ENCODE measurements at places on chromosomes 1 and 21. TPM values are rescaled to one million over a fixed set of nuclear protein-coding genes. Genes with fewer than 3 reads are reported as not detected.

Gene NHLH2
- not detected for total RNA-seq

DNA sequence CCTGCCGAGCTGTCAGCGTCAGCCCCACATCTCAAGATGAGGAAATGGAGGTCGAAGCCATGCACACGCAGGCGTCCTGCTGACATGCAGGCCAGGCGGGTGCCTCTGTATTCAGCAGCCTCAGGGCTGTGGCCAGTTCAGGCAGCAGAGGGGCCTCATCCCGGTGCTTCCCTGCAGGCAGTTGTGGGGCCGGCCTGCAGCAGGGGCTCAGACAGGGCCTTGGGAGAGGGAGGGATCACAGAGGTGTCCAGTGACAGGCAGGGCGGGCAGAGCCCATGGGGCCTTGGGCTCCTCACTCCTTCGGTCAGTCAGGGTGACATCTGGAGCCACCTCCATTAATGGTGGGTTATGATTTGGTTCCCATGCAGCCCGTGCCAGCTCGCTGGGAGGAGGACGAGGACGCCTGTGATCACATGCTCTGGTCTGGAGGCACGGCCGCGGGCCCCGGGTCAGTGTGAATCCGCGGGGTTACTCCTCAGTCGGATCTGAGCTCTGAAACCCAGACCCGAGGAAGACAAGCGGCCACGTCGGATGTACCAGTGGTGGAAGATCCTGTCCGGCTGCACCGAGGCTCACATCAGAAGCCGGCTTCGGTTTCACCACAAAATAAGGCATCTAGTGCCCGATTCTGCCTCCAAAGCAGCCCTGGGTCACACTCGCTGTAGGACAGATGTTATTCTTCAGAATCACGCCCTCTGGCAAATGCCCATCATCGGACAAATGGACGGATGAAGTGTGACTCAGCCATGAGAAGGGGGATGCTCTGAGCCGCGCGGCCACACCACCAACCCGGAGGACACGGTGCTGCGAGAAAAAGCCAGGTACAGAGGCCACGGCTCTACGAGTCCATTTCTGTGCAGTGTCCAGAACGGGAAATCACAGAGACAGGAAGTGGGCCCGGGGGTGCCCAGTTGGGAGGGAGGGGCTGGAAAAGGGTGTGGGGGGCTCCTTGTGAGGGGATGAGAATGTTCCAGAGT lies 33.4 kb downstream of the KRTAP10-1 start:
- no peak overlapping the region for H3K4me3 ChIP-seq
- H3K36me3 ChIP-seq: no peaks in the 10 kb centered on the region
- H3K27me3 ChIP-seq: no peaks in the 10 kb centered on the region
- peaks cover 9% of the 10 kb centered on the region for H3K4me1 ChIP-seq

- no peaks in the 10 kb centered on the region for H3K36me3 ChIP-seq
- no peak overlapping the region for H3K27ac ChIP-seq
- no peaks in the 10 kb centered on the region for H3K27me3 ChIP-seq
- no peak overlapping the region for H3K4me3 ChIP-seq
- DNase-seq: no peak
Measured at GRCh38 chr1:236302941-236303340, 21.2 kb upstream of the ERO1B start.

DNA sequence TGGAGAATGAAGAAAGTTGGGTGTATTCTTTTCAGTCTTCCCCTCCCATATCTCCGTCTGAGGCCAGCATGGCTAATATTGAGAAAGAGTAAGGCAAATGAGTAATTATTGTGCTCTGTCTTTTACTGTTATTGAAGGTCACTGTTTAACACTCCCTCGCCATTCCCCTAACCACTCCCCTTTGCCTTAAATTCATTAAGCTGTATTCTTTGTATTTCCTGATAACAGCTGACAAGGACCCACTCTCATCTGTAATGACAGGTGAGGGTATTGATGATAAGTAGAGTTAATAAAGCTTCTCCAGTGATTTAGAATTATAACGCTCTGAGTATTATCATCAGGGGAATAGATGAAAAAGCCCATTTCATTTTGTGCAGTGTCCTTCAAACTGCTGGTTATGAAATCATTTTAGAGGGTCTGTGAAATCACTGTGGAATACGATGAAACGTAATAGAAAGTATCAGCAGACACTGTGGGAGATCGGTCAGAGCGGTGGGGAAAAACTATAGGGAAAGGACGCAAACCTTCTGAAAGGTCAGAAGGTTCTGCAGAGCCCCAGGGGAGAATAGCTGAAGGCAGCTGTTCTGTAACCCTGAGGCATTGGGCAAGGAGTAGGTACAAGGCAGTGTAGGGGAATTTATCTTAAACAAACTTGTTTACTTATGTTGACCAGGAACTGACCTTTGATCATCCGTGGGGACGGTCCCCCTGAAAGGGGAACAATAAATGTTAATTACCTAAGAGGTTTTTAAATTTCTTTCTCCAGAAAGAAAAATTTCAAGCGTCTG lies 46.3 kb upstream of the CACYBP start:
- DNase-seq: no peak
- no peak overlapping the region for H3K27ac ChIP-seq
- H3K36me3 ChIP-seq: peaks cover under 1% of the 10 kb centered on the region
- H3K4me1 ChIP-seq: peaks cover 6% of the 10 kb centered on the region

GRCh38 chr1:247376659-247377058 lies 39.3 kb upstream of the NLRP3 start:
- no peak overlapping the region for H3K27ac ChIP-seq
- peaks cover 3% of the 10 kb centered on the region for H3K4me1 ChIP-seq
- H3K4me3 ChIP-seq: no peak overlapping the region
- DNase-seq: no peak

Gene LEMD1
- not detected for total RNA-seq

GRCh38 chr1:110585481-110585880 lies 20.7 kb downstream of the KCNA2 start:
- no peaks in the 10 kb centered on the region for H3K27me3 ChIP-seq
- H3K4me1 ChIP-seq: no peaks in the 10 kb centered on the region
- DNase-seq: no peak

DNA sequence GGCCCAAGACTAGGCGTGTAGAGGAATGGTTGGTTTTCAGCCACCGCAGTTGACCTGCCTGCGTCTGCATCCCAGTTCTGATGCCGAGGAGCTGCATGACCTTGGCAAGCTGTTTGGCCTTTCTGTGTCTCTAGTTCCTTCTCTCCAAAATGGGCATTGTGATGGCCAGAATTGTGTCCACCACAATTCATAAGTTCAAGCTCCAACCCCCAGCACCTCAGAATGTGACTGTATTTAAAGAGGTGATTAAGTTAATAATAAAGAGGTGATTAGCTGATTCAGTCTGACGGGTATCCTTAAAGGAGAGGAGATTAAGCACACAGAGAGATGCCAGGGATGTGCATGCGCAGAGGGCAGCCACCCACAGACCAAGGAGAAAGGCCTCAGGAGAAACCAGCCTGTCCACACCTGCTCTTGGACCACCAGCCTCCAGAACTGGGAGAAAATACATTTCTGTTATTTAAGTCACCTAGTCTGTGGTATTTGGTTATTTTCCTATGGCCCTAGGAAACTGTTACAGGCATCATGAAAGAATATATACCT lies 28.5 kb downstream of the MAB21L3 start:
- no peaks in the 10 kb centered on the region for H3K4me1 ChIP-seq
- H3K27me3 ChIP-seq: peaks cover 12% of the 10 kb centered on the region
- DNase-seq: no peak

- peak overlapping the region; percentile 81 for H3K4me3 ChIP-seq
- H3K36me3 ChIP-seq: no peaks in the 10 kb centered on the region
- H3K27me3 ChIP-seq: peaks cover 14% of the 10 kb centered on the region
Measured at GRCh38 chr1:47436979-47437446, 831 bp upstream of the FOXD2 start.

Gene FAM151A
- not detected for total RNA-seq

GRCh38 chr1:205417870-205418635 lies 3.8 kb downstream of the LEMD1 start:
- H3K27ac ChIP-seq: no peak overlapping the region
- H3K4me1 ChIP-seq: no peaks in the 10 kb centered on the region
- H3K36me3 ChIP-seq: no peaks in the 10 kb centered on the region
- no peak for DNase-seq

DNA sequence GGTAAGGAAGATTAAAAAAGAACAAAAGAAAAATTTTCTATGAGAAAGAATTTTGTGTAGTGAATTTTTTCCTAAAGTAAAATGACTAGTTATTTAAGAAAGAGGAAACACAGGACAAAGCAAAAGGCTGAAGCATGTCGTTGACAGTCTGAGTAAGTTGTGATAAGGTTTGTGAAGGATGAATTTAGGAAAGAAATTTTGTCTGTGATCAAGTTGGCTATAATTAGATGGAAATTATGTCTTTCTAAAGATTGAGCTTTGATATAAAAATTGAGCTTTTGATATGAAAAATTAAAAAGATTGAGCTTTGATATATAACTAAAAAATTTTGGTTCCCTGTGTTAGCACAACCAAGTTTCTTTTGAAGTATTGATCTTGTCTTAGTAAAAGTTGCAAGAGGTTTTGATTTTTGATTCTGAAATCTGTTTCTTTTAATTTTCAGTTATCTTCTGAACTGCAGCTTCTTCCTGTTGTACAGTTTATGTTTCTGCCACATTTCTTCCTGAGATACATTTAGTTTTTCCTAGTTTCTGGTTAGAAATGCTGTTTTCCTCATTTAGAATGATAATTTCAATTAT lies 101.7 kb upstream of the KIAA0040 start:
- H3K4me1 ChIP-seq: peaks cover 20% of the 10 kb centered on the region
- H3K27me3 ChIP-seq: no peaks in the 10 kb centered on the region
- no peaks in the 10 kb centered on the region for H3K36me3 ChIP-seq
- no peak for DNase-seq
- no peak overlapping the region for H3K4me3 ChIP-seq
- no peak overlapping the region for H3K27ac ChIP-seq

DNA sequence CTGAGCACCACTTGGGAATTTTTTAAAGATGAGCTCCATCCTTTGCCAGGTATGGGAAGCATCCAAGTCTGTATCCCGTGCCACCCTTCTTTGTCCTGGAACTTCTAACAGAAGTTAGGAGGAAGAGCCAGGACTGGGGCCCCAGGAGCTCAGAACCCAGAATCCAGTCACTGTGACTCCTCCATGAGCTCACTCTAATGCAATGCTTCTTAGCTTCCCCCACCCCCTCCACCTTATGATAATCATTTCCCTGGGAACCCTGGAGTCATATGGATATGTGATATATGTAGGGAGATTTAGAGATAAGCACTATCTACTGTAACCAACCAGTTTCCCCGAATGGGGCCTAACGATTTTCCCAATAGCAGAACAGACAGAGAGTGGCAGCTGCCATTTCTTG lies 758 bp upstream of the SPRR5 start:
- H3K27ac ChIP-seq: no peak overlapping the region
- DNase-seq: no peak
- H3K4me3 ChIP-seq: no peak overlapping the region
- H3K4me1 ChIP-seq: no peaks in the 10 kb centered on the region

DNA sequence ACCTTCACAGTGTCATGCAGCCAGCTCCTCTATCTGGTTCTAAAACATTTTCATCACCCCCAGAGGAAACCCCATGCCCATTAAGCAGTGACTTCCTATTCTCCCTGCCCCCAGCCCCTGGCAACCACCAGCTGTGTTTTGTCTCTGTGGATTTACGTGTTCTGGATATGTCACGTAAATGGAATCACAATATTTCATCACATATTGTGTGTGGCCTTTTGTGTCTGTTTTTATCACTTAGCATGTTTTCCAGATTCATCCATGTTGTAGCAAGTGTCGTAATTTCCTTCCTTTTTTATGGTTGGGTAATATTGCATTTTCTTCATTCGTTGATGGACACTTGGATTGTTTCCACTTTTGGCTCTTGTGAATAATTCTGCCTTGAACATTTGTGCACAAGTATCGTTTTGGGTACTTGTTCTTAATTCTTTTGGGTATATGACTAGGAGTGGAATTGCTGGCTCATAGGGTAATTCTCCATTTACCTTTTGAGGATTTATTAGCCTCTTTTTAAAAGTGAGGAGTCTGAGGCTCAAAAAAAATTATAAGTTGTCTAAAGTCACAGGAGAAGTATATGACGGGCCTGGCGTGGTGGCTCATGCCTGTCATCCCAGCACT lies 127.0 kb downstream of the MRPS6 start:
- H3K27ac ChIP-seq: no peak overlapping the region
- H3K27me3 ChIP-seq: no peaks in the 10 kb centered on the region
- no peak for DNase-seq
- H3K4me1 ChIP-seq: peaks cover 35% of the 10 kb centered on the region
- no peak overlapping the region for H3K4me3 ChIP-seq

DNA sequence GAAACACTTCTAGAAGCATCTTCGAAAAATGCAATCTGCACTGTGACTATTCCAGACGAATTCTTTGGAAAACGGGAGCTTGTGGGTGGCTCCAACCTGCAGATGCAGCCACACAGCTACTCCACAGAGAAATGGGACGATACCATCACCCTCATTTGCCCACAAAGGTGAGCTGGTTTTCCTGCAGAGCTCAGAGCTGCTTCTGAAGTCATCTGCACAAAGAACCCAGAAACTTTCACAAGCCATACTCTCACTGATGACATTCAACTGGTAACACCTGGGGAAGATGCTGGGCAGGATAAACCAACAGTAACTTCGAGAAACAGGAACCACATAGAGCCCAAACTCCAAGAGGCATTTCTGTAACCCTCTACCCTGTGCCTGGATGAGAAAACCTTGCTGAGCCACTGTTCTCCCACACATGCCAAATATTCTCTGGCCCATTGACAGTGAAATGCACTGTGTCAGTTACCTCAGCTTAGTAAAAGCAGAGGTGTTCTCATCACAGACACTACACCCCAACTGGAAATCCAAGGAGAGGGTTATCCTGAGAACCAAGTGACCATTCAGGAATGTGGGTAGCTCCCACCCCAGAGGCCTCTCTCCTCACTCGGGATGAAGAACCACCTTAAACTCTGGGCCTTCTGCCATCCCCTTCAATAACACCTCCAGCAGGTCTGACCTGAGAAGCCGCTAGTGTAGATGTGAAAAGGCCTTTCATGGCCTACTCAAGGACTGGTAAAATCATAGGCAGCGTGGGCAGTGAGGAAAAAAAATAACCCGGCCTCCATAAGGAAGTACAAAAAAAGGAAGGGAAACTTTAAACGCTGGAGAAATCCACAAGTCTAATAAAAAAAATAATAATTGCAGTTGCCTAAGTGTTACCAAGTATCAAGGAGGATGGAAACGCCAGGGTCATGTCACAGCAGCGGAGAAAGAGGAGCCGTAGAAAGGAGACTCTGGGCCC lies 56.7 kb downstream of the HSF2BP start:
- H3K36me3 ChIP-seq: no peaks in the 10 kb centered on the region
- H3K4me1 ChIP-seq: no peaks in the 10 kb centered on the region
- H3K4me3 ChIP-seq: no peak overlapping the region
- no peak overlapping the region for H3K27ac ChIP-seq
- no peak for DNase-seq
- no peaks in the 10 kb centered on the region for H3K27me3 ChIP-seq

GRCh38 chr1:223298701-223299100 lies 65.3 kb downstream of the SUSD4 start:
- no peaks in the 10 kb centered on the region for H3K4me1 ChIP-seq
- no peak overlapping the region for H3K4me3 ChIP-seq
- no peak for DNase-seq
- no peaks in the 10 kb centered on the region for H3K27me3 ChIP-seq

- no peak within 1 kb of the TSS for H3K4me3 ChIP-seq
- no peak within 1 kb of the TSS for H3K27ac ChIP-seq
- peaks cover 30% of the 10 kb centered on the region for H3K27me3 ChIP-seq
- peaks cover 15% of the 10 kb centered on the region for H3K4me1 ChIP-seq
- no peaks in the 10 kb centered on the region for H3K36me3 ChIP-seq
- peak; percentile 56 for DNase-seq
Measured at GRCh38 chr1:46489638-46490405, at the start of gene DMBX1. Gene DMBX1 (plus strand): TSS chr1:46489836. CDS start chr1:46507011, 17,175 bp downstream.
